ENCODE measurements at places on chromosomes 12 and 14.

- DNase-seq: no peak
These were observed 370.2 kb upstream of the CCDC196 start for GRCh38 chr14:66115740-66116502.

DNA sequence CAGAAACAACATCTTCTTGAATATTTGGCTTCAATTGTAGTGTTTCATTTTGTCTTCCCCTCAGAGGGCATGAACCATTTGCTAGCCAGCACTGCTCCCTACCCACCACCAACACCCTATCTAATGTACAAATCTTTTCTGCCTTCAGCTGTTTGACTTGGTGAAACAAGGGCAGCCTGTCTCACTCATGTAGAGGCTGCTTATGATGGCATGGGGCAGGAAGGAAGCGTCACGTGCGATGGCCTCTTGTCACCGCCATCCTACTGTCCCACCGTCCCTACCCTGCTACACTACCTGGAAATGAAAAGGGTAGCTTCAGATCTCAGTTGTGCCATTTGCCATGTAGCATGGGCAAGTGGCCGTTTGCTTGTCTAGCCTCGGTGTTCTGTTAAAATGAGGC lies 29.9 kb upstream of the LRTM2 start:
- DNase-seq: no peak

DNA sequence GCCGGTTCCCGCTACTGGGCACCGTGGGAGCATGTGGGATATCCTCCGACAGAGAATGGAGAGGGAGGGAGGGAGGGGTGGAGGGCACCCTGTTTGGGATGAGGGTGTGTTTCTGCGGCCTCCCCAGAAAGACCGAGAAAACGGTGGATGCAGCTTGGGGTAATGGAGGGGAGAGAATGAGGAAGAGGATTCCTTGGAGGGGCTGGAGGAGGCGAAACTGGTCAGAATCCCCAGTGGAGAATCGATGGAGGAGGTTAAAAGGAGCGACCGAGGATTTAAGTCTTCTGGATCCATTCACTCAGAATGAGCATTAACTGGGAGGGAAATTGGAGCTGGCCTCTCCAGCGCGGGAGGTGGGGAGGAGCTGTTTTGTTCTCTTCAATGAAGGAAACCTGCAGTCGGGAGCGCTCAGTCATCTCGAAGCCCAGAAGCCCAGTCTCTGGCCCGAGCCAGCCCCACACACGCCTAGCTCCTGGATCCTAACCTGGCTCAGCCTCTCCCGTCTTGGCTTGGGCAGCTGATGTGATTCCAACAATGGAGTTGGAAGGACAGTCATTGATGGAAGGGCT lies 581 bp downstream of the ARG2 start:
- no peak for DNase-seq

- no peak for DNase-seq
These were observed 239.4 kb upstream of the TMTC1 start for GRCh38 chr12:30023186-30023585.

DNA sequence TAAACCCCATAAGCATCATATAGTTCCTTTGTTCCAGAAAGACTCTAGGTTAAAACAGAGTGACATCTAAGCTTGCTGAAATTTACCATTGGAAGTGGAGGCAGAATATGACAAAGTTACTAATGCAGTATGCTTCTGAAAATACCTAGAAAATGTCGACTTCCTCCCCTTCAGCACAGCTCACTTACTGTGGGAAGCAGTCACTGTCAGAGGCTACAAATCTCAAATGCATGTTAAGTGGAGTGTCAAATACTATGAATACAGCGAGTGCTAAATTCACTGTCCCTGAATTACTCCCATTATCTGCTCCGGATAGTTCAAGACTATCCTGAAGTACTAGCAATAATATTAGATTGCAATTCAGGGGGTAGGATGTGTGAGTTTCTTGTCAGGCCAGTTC lies 1454.6 kb downstream of the AACS start:
- no peak for DNase-seq

- DNase-seq: no peak
These were observed 100.4 kb downstream of the TTC6 start for GRCh38 chr14:37695866-37696265.

DNA sequence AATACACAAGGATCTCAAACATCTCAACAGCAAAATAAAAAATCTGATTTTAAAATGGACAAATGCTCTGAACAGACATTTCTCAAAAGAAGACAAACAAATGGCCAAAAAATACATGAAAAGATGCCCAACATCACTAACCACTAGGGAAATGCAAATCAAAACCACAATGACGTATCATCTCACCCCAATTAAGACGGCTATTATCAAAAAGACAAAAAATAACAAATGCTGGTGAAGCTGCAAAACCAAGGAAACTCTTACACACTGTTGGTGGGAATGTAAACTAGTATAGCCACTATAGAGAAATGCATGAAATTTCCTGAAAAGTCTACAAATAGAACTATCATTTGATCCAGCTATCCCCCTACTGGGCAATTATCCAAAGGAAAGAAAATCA lies 145.0 kb downstream of the BTG1 start:
- no peak for DNase-seq
